ENCODE measurements at places on chromosomes 7 and 10. TPM values are rescaled to one million over a fixed set of nuclear protein-coding genes. Genes with fewer than 3 reads are reported as not detected.

- H3K27ac ChIP-seq: peak overlapping the region; percentile 64
- no peak for DNase-seq
- peaks cover 15% of the 10 kb centered on the region for H3K4me1 ChIP-seq
- peak overlapping the region; percentile 90 for H3K4me3 ChIP-seq
- H3K27me3 ChIP-seq: no peaks in the 10 kb centered on the region
Observed at GRCh38 chr7:151080067-151080521, 515 bp downstream of the FASTK start.

Gene EEPD1
- total RNA-seq: 4.5 TPM

DNA sequence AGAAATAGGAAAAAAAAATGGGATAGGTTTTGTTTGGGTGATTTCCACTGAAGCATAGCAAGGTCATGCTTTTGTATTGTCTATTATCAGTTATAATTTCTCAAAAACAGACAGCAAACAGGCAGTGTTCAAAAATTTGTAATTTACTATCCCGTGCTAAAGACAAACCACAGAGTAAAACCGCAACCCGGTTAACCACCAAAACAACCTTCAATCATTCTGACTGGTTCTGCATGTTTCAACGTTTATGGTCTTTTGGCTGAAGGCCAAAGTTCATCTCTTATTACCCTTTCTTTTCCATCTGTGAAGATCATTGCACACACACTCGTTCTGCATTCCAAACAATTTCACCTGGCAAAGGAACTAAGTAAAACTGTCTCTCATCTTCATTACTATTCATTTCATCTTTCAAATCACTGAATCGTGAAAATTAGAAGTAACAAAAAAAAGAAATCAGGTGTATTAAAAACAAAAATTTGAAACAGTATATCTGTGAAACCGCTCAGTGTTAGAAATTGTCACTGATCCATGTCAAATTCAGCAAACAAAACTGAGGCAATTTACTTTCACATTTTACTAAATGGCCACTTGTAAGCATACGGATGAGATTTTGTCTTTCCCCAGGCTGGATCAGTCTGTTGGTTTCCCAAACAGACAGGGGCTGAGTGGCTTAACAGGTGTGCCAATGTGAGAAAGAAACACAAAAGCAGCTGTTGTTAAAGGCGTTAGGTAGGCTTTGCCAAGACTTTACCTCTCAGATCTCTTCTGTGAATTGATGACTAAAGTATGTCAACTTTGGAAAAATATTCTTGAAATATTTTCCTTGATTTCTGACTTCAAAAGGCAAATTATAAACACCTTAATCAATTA is 539.6 kb downstream of the CNTNAP2 start:
- DNase-seq: no peak
- H3K4me3 ChIP-seq: no peak overlapping the region
- no peak overlapping the region for H3K27ac ChIP-seq
- H3K36me3 ChIP-seq: no peaks in the 10 kb centered on the region

Gene TMEM213
- not detected for total RNA-seq

GRCh38 chr7:112015146-112015545 is 191.1 kb downstream of the DOCK4 start:
- no peak overlapping the region for H3K4me3 ChIP-seq
- no peak overlapping the region for H3K27ac ChIP-seq
- no peaks in the 10 kb centered on the region for H3K4me1 ChIP-seq

Gene CEP55
- 0.95 TPM for total RNA-seq

DNA sequence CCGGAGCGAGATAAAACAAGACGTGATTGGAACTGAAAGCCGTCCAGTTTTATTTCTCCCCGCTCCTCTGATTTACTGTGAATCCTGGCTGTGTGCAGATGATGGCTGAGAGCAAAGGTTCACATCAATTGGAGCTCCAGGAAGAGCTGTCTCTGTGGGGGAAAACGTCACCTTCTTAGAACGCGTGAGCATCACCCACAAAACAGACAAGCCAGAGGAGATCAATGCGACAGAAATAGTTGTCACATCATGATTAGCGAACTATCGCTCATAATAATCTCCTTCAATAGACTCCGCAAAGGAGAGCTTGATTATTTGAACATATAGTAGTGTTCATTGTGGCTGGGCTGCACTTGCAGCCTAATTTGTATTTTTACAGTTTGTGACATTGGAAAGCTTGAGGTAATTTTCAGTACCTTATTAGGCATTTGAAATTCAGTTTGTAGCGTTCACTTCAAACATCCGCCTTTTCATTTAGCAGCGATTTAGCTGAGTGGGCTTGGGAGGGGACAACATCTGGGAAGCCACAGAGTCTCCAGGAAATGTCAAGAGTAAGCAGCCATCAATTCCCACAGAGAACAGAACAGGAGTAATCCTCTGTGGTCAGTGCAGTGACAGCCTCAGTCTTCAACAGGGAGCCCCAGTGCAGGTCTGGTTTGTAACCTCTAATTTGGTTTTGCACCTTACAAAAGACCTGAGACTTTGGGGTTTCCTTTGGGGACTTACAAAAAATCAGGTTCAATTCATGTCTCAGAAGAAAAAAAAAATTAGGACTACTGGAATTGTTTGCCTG is 276.8 kb upstream of the PFKP start:
- no peaks in the 10 kb centered on the region for H3K36me3 ChIP-seq
- no peak overlapping the region for H3K27ac ChIP-seq
- no peaks in the 10 kb centered on the region for H3K27me3 ChIP-seq
- no peak overlapping the region for H3K4me3 ChIP-seq
- no peaks in the 10 kb centered on the region for H3K4me1 ChIP-seq
- DNase-seq: no peak

Gene POM121L12
- total RNA-seq: not detected
